ENCODE measurements at places on chromosomes 2 and 18.

DNA sequence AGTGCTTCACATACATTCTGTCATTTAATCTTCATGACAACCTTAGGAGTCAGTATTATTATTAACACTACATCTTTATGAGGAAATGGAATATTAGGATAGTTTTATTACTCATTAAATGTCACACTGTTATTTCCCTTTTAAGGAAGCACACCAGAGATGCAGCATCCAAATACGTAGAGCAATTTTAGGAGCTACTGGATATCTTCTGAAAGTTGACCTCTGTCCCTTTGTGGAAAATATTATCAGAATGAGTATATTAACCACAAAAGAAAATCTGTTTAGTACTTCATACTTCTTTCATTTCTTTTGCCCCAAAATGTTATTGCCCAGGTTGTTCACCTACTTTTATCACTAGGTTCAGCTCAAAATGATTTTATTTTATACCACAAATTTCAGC, 72.9 kb upstream of the APCDD1 start:
- DNase-seq = no peak

GRCh38 chr18:51765606-51766360, 568.3 kb upstream of the MEX3C start:
- DNase-seq = no peak

DNA sequence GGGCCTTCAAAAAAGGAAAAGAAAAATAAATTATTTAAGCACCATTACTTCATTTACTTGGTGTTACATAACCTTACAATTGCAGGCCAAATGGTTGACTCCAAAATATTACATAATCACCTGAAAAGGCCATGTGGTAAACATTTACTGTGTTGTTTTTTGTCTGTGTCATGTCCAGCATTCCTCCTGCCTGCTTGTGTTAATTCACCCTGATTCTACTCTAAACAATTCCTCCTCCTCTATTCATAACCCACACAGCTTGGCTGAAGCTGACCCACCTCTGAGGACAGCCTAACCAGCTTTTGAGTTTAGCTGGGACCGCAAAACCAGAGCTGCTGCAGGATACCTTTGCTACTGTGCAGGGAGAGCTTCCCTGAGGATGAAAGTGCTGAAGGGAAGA, 35.4 kb downstream of the TMX3 start:
- DNase-seq = no peak

DNA sequence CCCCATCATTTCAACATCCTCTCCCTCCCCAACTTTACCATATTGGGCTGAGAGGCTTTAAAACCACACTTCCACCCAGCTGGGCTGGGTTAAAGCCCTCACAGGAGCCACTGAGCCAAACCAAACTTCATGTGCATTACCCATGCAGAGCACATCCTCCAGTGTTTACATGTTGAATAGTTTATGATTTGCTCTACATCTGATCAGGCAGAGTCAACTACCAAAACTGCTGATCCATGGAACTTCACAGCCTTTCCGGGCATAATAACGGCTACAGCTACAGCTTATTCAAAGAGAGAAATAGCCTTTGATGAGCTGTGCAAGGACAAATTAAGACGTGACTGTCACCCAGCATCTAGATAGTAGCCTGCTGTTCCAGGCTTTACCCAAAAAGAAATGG, 39.0 kb downstream of the MAIP1 start:
- no peak for DNase-seq

DNA sequence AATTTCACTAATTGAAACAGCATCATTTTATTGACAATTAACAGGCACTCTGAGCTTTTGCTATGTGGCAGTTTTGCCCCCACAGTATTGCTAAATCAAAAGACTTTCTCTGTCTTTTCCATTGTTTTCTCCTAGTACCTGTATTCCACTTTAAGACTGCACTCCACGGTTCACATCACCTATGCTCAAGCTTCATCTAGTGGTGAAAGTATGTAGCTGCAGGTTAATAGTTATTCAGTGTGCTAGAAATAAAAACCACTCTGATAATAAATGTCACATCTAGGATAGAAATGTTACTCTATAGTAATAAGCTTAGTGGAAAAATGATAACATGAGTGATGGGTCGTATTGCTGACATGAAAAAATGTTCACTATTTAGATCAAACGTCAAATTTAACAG, 24.6 kb downstream of the ARL6IP6 start:
- no peak for DNase-seq

DNA sequence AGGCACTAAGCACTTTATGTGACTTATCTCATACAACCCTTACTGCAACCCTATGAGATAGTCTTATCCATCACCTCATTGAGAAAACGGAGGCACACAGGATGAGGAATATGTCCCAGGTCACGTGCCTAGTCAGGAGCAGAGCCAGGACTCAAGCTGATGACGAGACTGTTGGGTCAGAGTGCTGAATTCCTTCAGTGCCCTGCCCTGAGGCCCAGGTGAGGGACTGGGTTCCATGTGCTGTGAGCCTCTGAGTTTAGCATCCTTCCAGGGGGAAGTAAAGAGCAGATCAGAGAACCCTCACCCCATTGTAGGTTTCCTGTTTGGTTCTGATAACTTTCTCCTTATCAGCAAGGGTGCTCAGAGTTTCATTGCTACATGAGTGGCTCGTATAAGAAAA, 11.7 kb upstream of the EDAR start:
- DNase-seq = no peak

- DNase-seq = no peak
These were observed 101.4 kb upstream of the ATP5MC3 start for GRCh38 chr2:175282886-175283285.

- DNase-seq = no peak
These were observed 325.8 kb downstream of the DYSF start for GRCh38 chr2:71778936-71779773.

DNA sequence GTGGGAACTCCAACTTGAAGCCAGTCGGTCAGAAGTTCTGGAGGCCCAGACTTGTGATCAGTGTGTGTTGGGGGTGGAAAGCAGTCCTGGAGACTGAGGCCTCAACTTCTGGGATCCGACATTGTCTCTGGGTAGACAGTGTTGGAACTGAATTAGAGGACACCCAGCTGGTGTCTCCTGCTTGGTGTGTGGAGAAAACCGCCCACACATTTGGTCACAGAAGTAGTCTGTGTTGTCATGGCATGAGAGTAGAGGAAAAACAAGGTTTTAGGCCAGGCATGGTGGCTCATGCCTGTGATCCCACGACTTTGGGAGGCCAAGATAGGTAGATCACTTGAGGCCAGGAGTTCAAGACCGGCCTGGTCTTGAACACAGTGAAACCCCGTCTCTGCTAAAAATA, 51.5 kb downstream of the PUM2 start:
- no peak for DNase-seq

GRCh38 chr2:63424329-63425078, 163.8 kb downstream of the WDPCP start:
- DNase-seq = no peak

DNA sequence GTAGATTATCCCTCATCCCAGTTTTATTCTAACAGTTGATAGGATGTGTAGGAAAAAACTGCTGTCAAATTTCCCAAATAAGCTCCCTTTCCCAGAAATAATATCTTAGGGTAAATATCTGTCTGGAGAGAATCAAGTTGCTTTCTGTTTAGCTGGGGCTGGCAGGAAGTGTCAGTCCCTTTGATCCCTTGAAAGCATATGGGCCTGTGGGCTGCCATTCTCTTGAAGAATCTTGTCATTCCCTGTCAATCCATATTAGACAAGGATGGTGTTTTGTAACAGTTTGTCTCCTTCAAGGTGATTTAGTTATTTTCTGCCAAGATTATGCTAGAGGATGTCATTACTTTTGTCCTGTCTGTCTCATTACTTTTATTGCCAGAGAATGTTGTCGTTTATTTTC, 37.1 kb upstream of the UBE2E3 start:
- no peak for DNase-seq

Measured in cerebellar nuclear complex (tissue), 1 donor.